HL-60 (cell line): ENCODE measurements at places on chromosomes 2 and 18.

DNA sequence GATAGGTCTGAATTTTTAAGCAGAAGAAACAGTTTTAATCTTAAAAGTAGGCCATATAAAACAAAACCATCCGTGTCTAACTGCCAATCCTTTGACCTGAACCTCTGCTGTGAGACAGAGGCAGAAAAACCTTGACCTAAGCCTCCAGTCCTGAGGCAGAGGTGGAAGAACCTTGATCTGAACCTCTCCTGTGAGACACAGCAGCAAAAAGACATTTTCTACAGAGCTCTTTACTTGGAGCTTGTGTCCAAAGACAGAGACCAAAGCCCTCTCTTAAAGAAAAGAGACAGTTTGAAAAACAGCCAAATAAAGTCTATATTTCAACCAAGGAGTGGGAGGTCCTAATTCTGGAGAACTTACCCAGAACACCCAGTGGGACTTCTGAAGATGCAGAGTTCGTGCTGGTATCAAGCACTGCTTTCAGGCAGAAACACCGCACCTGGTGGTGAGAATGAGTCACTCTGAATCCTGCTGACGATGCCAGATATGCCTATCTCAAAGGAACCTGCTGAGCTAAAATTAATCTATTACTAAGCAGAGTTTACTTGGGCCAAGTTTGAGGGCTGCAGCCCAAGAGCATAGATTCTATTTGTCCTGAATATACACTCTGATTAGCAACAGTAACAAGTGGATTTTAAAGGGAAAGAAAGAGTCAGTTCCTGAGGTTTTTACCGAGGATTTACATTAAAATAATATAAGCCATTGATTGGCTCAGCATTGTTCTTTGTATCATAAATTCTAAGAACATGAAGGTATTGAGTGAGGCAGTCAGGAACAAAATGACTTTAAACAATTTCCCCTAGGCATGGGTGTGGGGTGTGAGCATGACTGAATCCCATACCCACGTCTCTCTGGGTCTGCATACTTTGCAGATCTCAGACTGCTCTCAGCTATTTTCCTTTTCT is 806.4 kb downstream of the TRIB2 start:
- DNase-seq: no peak

- no peak for DNase-seq
Measured at GRCh38 chr2:232310121-232310520, 68.4 kb upstream of the ALPP start.

DNA sequence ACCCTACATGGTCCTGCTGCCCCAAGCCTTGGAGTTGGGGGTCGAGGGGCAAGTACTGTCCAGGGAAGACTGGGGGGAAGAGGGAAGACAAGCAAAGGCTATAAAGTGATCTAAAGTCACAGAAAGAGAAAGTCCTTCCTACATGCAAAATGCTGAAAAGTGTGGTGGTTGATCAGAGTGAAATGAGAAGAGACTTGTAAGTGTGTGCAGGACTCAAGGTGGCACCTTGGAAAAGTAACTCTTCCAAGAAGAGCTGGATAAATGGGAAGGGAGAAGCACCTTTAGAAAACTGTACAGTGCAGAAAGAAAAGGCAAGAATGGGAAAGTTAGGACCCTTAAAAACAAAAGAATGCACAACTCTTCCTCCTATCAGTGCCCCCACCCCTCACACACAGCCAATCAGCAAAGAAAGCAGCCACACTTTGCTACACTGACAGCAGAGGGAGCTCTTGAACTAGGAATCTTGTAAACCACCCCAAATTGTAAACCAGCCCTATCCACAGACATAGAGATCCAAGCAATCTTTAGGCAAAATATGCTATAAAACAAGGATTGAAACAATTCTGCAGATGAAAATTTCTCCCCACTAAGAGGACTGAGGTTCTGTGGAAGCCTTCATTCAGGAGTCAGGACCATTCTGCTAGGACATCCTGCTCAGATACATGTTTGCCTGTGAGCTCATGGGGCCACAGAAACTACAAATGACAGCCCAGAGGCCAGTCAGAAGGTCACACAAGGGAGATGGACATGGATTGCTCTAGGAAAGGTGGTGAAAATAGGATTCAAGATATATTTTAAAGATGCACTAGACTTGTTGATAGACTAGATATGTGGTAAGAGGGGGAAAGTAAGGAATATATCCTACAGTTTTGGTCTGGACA is 146.4 kb downstream of the FTCDNL1 start:
- DNase-seq: peak; percentile 25

GRCh38 chr2:144015655-144016245 is 504.2 kb downstream of the ZEB2 start:
- DNase-seq: no peak
